HFF-Myc (cell line): ENCODE measurements at places on chromosomes 6 and 20.

- no peak for DNase-seq
Measured at GRCh38 chr6:22357724-22358189, 60.9 kb upstream of the PRL start.

- DNase-seq, result no peak
Measured at GRCh38 chr6:30913721-30914075, 340 bp upstream of the VARS2 start.

- DNase-seq, result no peak
Measured at GRCh38 chr6:11168091-11168635, 56.6 kb upstream of the ERVFRD-1 start.

DNA sequence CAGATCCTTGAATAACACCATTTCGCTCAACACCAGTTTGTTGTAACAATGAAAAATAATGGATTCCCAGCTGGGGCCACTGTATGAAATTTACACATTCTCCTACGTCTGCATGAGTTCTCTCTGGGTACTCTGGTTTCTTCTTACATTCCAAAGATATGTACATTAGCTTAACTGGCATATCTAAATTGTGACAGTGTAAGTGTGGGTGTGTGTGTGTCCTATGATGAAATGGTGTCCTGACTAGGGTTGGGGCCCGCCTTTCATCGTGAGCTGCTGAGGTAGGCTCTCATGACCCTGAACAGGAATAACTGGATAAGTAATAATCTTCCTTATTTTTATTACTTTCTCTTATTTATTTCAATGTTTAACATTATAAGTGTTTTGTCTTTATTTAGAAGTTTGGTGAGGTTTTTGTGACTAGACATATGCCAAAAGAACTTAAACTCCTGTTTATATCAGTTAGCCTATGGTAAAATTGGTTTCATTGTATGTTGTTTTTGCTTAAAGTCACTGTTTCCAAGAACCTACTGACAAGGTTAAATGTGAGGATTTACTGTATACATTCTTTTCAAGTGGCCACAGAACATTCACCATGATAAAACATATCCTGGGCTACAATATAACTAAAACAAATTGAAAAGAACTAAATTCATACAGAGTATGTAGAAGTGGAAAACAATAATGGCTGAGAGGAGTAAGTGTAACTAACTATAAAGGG lies 42.4 kb downstream of the RBL1 start:
- DNase-seq, result no peak

DNA sequence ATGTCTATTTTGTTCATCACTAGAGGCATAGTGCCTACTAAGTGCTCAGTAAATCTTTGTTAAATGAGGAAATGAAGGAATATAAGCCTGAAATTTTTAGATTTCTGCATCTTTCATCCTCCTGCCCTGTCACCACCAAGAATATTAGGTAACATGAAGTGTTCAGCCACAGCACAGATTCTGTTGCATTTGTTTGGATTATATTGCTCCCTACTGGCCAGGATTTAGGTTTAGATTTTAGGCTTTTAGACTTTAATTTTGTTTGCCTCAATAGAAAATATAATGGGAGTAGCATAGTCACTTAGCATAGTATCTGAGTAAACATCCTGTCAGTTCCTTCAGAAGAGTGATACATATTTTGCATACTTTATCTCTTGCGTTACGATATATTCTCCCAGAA lies 14.2 kb downstream of the FARS2 start:
- DNase-seq, result no peak

- DNase-seq, result no peak
Measured at GRCh38 chr6:18261877-18262276, 2.5 kb downstream of the DEK start.

DNA sequence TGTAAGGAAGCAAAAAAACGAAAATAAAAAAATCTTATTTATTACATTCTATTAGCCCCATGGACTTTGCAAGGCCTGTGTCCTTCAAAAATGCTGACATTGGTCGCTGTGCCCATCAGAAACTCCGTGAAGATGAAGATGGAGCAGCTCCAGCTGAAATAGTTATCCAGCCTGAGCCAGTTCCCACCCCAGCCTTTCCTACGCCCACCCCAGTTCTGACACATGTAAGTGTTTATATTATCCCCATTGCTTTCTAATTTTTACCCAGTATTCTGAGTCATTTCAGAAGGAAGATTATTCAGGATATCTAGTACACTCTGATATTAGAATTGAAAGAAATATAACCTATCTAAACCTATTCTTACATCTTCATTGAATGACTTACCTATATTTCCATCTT lies 217.7 kb downstream of the ARHGAP18 start:
- DNase-seq, result no peak

DNA sequence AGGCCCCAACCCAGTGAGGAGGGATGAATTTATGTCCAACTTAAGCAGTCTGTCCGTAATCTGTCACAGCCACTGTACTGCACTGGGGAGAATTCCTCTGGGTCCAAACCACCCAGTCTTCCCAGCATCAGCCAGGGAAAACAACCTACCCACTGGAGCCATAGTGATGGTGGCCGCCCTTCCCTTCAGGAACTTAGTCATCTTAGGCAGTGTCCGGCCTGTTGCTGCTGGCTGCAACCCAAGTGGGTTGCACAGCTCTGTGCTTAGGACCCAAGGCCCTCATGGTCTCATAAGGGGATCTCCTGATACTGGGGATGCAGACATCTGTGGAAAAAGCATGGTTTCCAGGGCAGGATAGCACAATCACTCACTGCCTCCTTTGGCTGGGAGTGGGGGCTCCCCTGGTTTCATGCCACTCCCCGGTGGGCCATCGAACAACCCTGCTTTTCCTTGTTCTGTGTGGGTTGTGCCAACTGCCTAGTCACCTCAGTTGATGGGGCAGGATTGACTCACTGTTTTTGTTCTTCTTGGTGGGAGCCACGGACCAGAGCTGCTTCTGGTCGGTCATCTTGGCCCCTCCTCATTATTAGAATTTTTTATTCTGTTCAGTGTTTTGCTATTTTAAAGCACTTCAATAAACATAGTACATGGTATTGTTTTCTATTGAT lies 591.9 kb downstream of the DOK5 start:
- no peak for DNase-seq

DNA sequence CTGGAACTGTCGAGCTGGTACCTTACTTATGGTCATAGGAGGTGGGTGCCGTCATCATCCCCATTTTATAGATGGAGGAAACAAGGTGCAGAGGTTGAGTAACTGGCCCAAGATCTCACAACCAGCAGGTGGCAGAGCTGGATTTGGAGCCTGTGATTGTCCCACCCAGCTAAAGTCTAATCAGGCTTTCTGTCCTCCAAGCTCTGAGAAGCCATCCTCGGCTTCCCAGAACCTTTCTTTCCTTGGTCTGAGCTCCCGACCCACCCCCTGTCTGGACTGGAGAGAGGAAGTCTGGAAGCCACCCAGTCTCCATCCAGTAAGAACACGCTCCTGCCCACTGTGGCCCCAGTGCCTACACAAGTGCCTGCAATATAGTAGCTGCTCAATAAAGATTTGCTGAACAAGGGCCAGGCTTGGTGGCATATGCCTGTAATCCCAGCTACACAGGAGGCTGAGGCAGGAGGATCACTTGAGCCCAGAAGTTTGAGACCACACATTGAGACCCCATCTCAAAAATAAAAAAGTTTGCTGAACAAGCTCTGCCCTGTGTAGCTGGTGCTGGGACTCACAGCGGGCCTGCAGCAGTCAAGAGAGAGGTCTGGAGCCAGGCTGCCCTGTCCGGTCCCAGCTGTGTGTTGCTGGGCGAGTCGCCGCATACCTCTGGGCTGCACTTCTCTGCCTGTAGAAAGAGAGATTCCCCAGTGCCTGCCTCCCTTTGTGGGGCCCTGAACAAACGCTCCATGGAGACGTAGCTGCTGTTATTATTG lies 32.5 kb upstream of the DLGAP4 start:
- no peak for DNase-seq

GRCh38 chr6:46438245-46438644 lies 53.0 kb downstream of the RCAN2 start:
- no peak for DNase-seq

GRCh38 chr20:436476-436875 lies 25.9 kb downstream of the TBC1D20 start:
- DNase-seq, result no peak
